ENCODE measurements at places on chromosomes 2 and 18.

DNA sequence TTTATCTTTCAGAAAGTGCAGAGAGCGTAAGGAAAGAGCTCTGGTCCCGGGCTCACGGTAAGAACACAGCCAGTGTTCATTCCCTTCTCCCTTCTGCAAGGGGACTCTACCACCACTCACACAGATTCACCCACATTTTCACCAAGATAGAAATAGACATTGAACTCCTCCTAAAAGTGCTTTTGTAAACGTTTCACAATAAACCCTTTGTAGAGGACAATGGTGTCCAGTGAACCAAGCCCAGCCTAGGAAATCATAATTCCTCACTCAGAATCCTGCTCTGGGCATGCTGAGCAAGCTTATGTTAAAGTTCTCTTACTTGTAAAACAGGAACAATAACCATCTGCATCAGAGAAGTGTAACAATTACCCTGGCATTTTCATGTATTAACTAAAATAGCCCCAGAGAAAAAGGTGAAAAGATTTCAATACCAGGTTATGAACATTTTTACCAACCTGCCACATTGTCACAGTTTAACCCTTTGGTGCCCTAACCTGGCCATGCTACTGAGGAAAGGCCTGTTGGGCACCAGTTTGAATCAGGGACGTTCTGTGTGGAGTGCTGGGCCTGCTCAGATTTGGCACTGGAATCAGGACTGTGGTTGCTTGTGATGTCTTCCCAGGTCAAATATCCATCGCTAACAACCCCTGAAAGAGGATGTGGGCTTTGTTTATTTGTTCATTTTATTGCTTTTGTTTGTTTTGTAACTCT lies 22.5 kb upstream of the NDUFV2 start:
- no peak for DNase-seq

- no peak for DNase-seq
These were observed 137.8 kb upstream of the GYPC start for GRCh38 chr2:126518196-126518595.

DNA sequence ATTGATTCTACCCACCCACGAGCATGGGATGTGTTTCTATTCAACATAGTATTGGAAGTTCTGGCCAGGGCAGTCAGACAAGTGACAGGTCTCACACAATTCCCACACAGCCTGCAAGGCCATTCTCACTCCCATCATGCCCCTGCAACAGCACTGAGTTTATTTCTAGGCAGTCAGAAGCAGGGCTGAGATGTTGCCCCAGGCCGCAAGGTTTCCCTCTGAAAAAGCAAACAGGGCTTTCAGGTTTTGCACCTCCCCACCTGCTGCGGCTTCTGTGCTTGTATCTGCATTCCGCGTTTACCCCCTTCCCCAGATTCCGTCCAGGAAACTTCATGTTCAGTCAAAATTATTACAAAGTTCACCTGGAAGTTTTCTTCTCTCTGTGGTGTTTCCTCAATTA lies 9.4 kb upstream of the TACR1 start:
- no peak for DNase-seq

DNA sequence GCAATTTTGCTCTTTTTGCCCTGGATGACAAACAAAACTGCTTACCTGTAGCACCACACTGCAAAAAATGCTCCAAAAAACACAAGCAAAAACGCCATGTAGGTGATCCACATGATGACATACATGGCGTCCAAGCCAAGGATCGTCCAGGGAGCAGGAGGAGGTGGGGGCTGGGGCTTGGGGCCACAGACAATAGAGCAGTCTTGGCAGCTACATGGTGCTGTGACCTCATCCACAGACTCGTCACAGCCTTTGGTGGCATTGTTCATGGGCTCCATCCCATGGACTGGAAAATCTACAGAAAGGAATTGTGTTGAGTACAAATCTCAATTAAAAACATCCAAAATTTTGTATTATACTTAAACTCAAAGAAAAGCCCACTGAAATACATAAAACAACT lies 26.1 kb downstream of the NPC1 start:
- DNase-seq = no peak

DNA sequence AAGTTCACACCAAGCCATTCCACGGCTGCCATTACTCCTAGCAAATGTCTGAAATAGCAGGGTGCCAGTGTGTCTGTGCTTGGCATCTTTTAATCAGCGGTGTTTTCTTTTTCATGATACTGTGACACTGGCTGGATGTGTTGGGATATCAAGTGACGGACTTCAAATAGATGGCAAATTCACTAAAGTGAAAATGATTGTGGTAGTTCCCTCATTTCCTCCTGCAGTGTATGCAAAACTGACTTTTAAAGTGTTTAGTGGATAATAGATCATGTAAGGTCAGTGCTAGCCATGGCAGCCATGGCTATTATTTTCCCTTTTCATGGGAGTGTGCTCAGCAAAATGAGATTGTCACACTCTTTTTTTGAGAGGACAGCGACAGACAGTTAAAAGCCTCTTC lies 261.5 kb upstream of the SIX3 start:
- no peak for DNase-seq

GRCh38 chr2:17830053-17831034 lies 14.1 kb downstream of the MSGN1 start:
- peak; percentile 85 for DNase-seq

DNA sequence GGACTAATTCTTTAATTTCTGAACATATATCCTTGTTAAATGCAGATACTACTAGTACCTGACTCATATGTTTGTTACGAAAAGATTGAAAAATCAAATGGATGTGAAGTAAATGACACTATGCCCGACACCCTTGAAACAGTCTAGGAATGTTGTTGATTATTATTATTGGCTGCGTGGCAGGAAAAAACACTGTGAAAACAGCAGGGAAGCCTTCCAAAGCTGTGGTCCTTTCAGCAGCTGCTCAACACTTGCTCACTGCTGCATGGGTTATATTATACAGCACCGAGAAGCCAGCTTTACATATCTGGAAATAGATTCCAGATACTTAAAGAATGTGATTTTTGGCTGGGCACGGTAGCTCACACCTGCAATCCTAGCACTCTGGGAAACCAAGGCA lies 26.5 kb downstream of the CRYGD start:
- no peak for DNase-seq

DNA sequence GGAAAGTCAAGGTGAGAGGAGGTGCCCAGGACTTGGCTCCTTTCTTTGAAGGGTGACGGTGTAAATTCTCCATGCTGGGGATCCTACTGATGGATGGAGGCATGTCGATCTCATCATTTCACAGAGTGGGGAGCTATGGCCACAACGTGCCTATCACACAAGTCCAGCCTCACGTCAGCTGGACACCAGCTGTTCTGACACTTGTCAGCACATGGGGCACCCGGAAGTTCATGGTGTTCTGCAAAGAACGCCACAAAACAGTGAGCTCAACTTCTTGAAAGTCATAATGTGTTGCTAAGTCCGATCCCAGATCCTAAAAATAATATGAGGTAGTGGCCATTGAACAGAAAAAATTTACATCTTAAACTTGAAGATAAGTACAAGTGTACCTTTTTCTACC lies 12.3 kb downstream of the PAX8 start:
- DNase-seq = no peak

DNA sequence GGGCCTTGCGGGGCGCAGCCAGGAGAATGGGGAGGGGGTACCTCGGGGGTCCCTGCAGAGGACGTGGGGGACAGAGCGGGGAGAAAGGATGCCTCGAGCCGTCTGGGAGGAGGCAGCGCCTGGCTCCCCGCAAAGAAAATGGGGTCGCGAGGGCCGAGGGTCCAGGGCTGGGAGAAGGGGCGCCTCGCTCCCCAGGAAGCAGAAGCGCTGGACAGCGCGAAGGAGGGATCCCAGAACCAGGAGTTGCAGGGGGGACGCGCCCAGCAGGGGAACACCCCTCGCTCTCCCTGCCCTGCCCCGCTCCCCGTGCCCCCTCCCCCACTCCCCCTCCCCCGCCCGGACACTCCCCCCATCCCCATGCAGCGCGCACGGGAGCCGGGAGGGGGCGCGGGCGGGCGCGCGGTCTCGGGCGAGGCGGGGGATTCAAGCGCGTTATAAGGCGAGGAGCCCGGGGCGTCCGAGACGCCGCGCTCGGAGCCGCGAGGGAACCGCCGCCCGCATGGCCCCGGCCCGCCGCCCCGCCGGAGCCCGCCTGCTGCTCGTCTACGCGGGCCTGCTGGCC lies at the start of gene ERFE:
ERFE (plus strand) TSS at position 462 of the 562 bp plus-strand sequence; CDS start at position 500, 38 bp downstream.
- DNase-seq = peak; percentile 88

DNA sequence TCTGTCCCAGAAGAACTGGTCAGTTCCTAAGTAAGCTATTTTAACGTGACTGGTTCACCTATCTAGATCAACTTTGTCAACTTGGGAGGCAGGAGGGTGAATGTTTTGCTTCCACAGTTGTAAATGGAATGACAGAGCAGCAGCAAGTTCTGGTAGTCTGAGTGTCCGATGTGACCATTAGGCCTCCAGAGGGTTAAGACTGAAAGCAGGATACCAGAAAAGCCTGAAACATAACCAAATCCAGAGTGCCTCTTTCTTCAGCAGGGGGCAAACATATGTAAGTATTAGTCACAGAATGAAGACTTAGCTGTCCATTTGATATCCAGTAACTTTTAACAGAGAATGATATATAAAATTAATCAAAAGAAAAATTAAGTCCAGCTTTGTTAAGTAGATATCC lies 9.2 kb downstream of the HOXD3 start:
- no peak for DNase-seq

DNA sequence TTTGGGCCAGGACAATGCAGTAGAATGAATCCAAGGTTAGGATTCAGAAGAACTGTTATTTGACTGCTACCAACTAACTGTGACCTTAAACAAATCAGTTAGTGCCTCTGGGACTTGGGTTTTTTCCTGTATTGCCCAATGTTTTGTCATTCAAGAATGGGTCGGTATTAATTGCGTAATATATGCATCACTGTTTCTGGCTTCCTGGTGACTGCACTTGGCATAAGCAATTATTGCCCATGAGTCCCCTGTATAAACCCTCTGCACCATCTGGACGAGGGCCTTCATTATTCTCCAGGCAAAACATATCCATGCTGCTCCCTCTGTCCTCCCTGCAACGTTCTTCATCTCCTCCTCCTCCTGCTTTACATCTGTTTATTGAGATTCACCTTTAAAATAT lies 255.8 kb upstream of the LRRTM1 start:
- no peak for DNase-seq

- no peak for DNase-seq
These were observed 190.5 kb downstream of the LOXHD1 start for GRCh38 chr18:46466234-46467160.

- DNase-seq = no peak
These were observed 61.3 kb downstream of the GDF7 start for GRCh38 chr2:20728114-20728758.

- no peak for DNase-seq
These were observed 73.2 kb downstream of the MBP start for GRCh38 chr18:77059294-77059916.

DNA sequence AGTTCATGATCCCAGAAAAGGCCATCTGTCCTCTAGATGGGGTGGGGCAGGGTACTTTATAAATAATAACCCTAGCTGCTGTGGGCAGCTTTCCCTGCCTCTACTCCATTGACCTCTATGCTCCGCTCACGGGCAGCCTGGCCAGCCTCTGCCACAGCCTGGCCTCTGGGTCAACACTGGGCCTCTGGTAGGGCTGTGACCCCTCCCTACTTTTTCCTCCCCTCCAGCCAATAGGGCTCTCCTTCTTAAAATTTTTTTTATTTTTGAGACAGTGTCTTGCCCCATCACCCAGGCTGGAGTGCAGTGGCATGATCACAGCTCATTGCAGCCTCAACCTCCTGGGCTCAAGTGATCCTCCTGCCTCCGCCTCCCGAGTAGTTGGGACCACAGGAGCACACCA lies 4.1 kb upstream of the GAREM2 start:
- no peak for DNase-seq

- no peak for DNase-seq
These were observed 244.7 kb downstream of the NBAS start for GRCh38 chr2:15316370-15316814.

DNA sequence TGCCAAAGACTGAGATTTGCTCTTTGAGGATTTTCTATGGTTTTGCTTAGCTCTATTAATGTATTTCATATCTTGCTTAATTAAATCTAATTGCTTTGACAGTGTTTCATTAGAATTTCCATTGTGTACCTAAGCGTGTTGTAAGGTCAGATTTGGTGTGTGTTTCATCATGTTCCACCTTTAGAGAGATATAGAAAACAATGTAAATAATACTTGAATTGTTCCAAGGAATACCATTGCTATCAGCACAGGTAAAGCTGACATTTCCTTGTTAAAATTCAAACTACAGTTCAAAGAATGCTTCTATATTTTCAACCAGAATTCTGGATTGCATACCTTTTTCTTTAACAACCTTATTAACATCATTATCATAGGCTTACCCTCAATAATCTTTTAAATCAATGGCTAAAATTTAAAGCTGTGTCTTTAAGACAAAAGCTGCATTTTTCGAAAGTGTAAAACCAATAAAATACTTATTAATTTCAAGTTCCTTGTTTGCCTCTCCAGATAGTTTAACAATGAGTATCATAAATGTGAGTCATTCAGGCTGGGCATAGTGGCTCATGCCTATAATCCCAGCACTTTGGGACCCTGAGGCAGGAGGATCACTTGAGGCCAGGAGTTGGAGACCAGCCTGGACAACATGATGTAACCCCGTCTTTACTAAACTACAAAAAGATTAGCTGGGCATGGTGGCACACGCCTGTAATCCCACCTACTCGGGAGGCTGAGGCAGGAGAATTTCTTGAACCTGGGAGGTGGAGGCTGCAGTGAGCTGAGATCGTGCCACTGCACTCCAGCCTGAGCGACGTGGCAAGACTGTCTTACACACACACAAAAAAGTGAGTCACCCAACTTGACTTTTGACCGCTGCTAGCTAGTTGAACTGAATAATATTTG lies 188.0 kb upstream of the PKDCC start:
- DNase-seq = peak; percentile 53

- no peak for DNase-seq
These were observed 6.5 kb downstream of the MERTK start for GRCh38 chr2:111904726-111905474.

GRCh38 chr18:66676699-66677098 lies 72.8 kb upstream of the CDH19 start:
- no peak for DNase-seq

- DNase-seq = no peak
These were observed 79.2 kb upstream of the IL1R2 start for GRCh38 chr2:101912545-101912944.

DNA sequence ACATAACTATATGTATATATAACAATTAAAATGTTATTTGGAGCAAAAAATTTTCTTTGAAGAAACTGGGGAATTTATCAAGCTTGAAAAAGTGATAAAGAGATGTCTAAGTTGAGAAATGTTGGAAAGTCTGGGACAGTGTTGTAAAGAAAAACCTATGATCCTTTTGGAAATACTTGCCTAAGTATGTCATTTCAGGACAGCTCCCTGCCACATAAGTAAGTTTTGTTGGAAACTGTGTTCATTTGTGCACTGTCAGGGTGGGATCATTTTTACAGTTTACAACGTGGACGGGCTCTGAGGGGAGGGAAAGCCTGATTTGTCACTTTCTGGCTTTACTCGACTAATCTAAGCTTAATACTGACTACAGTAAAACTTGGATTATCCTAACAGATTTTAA lies 10.4 kb upstream of the COL3A1 start:
- no peak for DNase-seq

DNA sequence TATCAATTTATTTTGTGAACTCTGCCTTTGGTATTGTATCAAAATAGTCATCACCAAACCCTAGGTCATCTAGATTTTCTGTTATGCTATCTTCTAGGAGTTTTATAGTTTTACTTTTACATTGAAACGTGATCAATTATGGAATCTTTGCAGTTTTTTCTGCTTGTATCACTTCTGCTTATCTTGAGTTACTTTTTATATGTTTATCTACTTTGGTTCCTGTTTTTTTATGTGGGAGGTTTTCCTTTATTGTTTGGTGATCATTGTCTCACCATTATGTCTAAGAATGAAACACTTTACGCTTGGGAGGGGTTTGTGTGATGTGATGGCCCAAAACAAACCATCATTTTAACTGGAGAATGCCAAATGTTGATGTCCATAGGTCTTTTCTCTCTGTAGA lies 261.2 kb downstream of the SPAG16 start:
- DNase-seq = no peak
